ENCODE measurements at places on chromosomes 1 and 21.

- no peak for DNase-seq
Observed at GRCh38 chr21:36959020-36959835, 7.2 kb downstream of the HLCS start.

DNA sequence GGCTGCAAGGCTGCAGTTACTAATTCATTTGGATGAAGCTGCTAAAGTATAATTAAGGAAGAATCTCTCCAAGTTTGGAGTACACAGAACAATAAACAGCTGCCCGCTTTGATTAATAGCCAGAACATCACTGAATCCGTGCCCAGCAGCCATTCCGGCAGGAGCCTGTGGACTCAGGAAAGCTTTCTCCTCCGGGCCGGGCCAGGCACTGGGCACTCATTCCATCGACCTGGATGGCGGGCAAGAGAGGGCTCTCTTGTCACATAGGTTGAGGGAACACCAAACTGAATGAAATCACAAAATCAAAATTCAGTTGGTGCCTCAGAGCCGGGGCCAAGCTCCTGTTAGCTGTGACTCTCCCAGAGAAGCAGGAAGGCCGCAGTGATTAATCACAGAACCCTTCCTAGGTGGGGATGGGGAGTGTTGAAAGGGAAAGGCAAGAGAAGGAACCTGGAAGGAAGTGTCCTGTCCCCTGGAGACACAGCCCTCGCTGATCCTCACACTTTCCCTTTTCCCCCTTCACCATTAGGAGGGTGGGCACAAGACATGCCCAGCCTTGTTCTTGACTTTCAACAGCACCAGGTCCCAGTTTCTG lies 306.7 kb downstream of the NPHP4 start:
- DNase-seq, result no peak

DNA sequence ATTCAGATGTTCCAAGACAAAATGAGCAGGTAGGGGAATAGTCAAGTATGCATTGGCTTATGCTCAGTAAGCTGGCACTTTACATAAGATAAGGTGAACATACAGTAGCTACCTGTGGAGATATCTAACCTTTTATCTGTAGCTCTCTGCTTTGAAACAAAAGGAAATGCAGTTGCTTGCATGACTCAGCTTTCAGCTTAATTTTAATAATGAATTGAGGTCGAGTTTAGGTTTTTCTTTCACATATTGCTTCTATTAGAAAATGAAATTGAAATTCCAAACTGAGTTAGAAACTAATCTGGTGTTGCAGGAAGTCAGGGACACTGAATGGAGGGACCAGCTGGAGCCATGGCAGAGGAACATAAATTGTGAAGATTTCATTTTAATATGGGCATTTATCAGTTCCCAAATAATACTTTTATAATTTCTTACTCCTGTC lies 8.3 kb downstream of the FRRS1 start:
- no peak for DNase-seq

DNA sequence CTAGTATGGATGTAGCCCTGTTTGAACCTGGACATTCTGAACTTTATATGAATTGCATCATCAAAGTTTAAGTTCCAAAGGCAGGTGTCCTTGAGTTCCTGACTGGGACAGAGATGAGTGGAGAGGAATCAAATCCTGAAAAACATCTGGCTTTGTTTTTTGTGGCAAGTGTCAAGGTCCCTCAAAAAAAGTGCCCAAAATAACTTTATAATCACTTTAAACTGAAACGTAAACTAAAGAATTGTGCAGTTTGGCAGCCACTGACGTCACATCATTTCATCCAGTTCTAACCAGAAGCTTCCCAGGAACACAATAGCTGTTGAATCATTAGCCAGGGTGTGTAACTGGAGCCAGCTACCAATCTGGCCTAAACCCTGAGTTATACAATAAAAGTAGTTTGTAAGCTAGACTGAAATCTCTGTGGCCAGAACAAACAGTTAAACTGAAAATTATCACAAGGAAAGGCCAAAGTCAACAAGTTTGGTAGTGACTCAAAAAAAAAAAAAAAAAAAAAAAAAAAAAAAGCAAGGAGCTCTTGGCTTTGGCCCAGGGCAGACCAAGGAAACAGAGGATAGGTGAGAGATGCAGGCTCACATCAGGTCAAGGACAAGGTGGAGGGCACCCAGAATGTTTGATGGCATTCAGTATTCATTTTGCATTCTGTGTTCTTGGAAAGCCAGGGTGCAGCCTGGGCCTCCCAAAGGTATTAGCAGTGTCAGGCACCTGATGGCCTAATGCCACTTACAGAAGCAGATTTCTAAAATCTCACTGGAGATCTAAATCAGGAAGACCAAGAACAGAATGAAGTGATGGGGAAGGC lies 74.3 kb downstream of the TNFSF18 start:
- DNase-seq, result no peak

GRCh38 chr1:94949681-94950661 lies 23.1 kb upstream of the CNN3 start:
- peak; percentile 21 for DNase-seq

DNA sequence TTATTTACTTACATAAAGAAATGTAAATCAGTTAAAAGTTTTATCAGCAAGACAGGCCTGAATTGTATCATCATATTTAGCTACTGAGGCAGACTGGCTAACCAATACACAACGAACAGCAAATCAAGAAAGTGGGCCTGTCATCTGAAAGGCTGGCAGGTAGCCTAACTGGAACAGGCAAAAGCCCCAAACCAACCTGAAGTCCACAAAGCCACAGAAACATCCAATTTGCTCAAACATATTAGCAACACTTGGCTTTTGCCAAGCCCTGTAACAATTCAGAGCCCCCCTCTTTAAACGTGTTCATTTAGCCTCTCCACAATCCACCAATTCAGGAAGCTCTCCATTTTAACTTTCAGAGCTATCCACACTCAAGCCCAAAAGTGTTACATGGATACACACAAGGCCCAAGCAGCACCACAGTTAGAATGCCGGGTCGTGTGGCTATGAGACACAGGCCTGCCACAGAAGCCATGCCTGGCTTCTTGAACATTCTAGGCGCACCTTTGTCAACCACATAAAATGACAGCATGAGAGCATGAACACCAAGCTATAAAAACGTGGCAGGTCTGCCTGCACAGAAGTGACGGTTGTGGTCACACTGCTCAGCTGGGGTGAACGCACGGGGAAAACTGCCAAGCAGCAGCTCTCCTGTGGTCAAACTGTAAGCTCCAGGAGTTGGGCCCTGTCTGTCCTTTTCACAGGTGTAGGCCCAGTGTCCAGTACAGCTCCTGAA lies 49.3 kb downstream of the CD34 start:
- peak; percentile 78 for DNase-seq

DNA sequence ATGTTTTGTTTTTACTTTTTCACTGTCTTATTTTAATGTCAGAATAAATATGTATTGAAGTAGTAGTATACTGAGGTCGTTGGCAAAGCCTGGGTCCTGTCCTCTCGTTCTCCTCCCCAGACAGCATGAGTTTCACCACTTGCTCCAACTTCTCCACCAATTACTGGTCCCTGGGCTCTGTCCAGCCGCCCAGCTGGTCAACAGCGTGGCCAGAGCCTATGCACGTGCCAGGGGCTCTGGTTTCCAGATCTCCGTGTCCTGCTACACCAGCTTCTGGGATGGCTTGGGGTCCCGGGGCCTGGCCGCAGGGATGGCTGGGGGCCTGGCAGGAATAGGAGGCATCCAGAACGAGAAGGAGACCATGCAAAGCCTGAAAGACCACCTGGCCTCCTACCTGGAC lies 19.3 kb downstream of the PTPN14 start:
- DNase-seq, result no peak

GRCh38 chr1:32400876-32401631 lies 6.8 kb upstream of the BSDC1 start:
- DNase-seq, result no peak

- no peak for DNase-seq
Observed at GRCh38 chr1:7785108-7785507, 1.0 kb downstream of the PER3 start.

DNA sequence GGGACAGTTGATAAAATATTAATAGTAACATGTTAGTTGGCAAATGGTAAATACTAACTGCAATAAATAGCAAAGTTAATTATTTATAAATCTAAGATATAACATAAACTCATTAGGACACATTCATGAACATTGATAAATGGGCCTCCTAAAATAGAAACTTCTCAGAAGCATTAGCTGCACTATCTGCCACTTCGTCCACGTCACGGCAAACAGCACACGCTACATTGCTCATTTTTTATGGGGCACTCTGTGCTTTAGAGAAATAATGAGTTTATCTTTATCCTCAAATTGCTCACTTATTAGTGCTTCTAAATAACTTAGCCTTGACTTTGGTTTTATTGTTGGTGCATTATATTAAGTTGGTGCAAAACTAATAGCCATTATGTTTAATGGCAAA lies 16.3 kb upstream of the HPCAL4 start:
- no peak for DNase-seq

DNA sequence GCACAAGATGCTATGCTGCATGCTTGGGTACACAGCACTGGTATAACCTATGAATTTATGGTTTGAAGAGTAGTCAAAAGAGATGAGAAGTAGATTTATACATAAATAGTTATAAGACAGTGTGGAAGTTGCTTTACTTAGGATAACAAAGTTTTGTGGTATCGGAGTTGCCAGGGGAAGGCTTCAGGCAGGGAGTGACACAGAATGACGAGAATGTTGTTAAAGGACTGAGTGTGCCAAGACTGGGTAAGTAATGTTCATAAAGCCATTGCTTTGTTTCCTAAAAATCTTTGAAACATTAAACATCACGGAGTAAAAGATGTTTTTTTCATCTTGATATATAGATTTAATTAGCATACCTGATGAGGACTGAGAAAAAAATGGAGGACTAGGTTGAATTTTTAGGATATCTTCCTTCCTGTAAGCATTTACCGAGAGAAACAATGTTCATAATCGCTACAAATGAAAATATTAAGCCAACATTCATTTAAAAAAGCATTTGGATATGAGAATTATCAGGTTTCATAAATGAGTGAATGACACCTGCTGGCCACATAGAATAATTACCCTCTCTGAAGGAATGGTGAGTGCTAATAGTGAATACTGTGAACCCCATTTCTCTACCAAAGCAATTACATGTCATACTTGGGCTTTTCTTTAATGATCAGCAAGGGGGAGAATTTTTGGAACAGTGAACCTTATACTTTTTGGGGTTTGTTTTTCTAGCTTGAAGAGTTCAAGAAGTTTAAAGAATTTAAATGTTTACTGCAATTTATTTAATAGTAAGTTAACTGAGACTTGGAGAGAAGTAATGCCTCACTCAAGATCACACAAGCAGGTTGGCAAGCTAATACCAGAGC lies 28.4 kb downstream of the EXTL2 start:
- no peak for DNase-seq

DNA sequence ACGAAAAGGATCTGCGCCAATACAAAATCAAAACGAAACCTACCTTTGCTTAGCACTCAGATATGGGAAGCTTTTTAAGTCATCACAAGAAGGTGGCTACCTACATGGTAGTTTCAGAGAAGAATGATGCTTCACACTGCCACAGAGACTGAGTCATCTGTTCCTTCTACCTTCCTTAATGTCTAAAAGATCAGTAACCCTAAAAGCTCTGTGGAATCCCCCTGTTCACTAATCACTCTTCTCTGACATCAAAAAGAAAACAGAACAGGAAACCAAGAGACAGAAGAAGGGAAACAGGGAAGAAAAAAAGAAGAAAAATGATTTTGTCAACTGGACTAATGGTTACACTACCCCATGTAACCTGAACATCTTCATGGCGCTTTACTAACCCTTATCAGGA lies 177.2 kb downstream of the SMYD3 start:
- no peak for DNase-seq

GRCh38 chr21:46325073-46325912 lies 1.3 kb downstream of the PCNT start:
- DNase-seq, result peak; percentile 29

DNA sequence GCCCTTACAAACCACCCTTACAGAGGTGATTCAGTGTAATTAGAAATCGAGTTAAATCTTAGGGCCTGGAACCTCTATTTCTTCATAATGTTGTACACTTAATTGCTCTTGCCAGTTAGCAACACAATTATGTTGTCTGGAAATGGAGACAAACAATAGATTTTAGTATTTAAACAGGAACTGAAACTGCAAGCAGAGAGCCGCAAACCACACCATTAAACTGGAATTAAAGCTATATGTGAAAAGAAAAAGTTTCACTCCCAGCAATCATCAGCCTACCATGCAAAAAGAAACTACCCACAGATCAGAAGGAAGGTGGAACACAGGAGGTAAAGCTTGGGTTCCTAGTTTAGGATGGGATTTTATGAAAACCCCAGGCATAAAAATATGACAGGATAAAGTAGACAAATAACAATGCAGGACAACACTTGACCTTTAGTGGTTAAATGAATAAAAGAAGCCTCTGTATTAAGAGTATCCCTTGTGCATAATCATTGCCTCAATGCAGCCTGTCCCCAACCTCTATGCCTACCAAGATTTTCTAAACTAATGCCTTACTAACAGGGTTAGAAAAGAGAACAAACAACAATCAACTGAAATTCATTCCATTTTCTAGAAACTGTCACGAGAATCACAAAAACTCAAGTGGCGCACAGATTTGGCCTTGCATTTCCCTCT lies 304.3 kb upstream of the ESRRG start:
- DNase-seq, result no peak

DNA sequence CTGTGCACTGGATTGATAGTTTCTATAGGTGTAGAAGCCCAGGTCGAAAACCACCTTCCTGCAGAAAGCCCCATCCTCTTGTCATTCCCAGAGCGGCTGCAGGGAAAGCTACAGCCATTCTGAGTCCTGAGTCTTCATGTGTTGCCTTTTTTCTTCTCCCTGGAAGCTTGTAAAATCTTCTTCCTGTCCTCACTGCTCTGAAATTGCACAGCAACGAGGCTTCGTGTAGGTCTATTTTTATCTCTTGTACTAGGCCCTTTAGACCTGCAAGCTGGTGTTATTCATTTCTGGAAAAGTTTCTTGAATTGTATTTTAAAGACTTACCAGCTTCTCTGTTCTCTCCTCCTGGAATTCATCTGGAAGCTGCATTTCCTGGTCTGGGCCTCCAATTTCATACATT lies 44.2 kb upstream of the ETS2 start:
- no peak for DNase-seq

- no peak for DNase-seq
Observed at GRCh38 chr1:45721207-45721606, 29.2 kb downstream of the IPP start.

DNA sequence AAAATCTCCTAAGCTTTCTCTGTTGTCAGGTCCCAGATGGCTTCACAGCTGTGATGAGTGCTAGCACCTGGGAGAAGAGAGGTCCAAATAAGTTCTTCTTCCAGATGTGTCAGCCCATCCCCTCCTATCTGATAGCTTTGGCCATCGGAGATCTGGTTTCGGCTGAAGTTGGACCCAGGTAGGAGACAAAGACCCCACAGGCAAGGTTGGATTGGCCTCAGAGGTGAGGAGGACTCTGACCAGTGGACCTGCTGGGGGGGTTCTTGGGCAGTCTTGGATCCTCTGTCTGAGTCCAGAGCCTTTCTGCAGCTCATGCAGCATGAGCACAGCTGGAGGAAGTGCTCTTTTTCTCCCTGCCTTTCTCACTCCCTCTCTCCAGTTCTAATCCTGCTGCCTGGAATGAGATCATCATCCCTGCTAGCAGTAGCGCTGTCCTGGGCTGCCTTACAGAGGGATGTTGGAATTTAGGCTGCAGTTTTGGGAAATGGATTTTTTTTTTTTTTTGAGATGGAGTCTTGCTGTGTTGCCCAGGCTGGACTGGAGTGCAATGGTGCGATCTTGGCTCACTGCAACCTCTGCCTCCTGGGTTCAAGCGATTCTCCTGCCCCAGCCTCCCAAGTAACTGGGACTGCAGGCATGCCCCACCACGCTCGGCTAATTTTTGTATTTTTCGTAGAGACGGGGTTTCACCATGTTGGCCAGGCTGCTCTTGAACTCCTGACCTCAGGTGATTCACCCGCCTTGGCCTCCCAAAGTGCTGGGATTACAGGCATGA lies 7.1 kb downstream of the RNPEP start:
- DNase-seq, result no peak

GRCh38 chr1:221734187-221734586 lies 7.7 kb downstream of the DUSP10 start:
- no peak for DNase-seq
